ENCODE measurements at places on chromosomes 7 and 10.

GRCh38 chr10:94042834-94043175 is 49.1 kb downstream of the PLCE1 start:
- no peak for DNase-seq

DNA sequence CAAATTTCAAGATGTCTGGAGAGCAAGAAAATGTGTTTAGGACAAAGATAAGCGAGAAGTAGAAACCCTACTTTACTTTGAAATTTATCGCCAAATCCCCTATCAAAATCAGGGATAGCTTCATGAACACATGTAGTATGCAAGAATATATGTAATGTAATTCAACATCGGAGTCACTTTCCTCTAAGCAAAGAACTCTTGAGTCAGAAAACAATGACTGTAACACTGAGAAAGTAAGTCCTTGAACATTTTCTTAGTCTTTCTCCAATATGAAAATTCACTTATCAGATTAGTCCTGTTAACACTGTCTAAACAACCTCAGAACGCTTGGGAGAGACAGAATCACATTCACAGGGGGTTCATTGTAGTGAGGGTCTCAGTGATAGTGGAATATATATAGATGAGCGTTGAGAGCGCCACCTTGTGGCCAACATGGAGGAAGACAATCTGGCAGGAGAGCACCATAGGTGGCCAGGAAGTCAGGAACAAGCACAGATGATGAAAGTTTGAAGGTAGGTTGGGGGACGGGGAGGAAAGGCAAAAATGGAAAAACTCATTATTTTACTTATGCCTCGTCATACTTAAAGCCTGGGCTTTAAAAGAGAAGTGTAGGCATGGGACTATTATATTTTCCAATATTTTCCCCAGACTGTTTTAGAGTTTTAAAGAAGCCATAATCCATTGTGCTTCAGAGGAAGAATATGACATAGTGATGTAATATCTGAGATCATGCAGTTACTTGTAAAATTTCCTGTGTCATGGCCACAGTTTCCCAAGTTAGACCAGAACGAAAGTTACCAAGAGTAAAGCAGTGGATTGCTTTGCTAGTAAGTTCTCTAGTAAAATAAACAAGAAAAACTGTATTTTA is 115.5 kb upstream of the GNAI1 start:
- DNase-seq: peak; percentile 20

DNA sequence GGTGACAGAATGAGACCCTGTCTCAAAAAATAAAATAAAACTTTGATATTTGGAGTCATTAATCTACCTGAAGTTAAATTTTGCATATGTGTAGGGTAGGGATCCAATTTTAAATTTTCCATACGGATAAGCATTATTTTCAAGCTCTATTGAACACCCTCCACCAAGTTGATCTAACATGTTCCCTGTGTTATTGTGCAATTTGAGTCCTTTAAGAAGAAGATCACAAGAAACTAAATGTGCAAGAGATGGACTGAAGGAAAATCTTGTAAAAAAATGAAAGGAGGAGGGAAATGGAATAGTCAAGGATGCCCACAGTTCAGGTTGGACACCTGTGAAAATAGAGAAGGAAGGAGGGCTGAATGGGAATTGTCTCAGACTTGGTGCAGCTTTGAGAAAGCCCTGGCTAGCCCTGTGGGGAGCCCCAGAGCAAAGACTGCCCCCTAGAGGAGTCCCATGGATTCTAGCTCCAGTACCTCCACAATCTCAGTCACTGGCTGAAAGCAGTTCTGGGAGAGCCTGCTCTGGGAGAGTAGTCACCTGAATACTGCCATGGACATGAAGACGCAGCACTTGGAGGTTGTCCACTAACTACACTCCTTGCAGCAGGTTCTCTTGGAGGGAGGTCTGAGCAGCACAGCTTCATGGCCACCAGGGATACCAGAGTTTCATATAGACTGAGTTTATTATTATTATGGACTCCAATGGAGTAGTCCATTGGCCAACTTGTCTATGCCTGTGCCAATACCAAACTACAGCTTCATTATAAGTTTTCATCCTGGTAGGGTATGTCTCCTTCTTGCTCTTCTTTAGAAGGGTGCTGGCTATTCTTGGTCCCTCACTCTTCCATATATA is 5.7 kb upstream of the TIAL1 start:
- DNase-seq: no peak

DNA sequence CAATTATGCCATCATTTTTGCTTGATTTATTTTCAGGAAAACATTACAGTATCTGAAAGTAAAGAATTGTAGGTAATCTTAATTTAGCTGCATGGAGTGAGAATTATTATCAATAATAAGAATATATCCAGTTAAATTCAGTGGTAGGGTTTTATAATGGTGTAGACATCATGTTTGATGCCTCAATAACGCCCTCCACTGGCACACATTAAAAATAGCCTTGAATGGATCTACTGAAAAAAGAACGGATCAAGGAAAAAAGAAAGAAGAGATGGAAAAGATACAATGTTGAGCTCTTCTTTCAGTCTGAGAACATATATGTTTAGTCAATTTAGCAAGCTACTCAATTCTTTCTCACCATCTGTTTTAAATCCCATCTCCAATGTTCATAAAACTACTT is 319.2 kb downstream of the CDC14C start:
- DNase-seq: no peak

GRCh38 chr10:132341017-132341416 is 9.0 kb downstream of the LRRC27 start:
- DNase-seq: no peak

DNA sequence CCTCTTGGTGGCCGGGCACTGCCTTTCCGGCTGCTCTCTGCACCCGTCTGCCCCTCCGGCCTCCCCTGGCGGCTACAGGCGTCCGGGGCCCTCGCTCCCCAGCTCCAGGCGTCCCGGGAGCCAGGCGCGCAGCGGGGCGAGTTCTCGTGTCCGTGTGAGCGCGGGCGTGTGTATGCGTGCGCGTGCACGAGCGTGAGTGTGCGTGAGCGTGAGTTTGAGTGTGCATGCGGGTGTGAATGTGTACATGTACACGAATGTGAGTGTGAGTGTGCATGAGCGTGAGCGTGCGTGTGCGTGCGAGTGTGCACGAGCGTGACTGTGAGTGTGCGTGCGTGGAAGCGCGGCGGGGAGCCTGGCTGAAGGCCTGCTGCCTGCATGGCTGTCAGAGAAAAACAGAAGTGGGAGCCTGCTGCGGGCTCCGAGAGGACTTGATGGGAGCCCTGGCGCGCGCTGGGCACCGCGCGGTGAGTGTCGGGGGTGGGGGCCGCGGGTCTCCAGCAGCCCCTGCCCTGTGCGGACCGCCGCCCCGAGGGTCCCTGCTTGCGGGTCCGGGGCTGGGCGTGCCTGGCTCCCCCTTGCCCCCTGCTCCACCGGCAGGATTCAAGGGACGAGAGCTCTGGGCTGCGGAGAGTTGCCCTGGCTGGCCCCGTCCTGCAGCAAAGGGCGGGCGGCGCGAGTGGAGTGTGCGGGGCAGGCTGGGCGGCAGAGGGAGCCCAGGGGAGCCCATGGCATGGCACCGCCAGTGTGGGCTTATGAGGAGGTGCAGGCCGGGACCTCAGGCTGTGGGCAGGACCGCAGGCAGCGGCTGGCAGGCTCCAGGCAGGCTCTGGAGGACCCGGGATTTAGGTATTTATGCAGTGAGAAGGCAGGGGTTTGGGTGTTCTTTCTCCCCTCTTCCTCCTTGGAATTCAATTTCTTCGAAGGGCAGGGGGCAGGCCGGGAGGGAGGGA is 75.8 kb upstream of the EN2 start:
- no peak for DNase-seq

GRCh38 chr10:101529725-101530553 is 58.1 kb downstream of the POLL start:
- DNase-seq: no peak

- no peak for DNase-seq
Observed at GRCh38 chr7:138797715-138798320, at the start of the genes ATP6V0A4 and TMEM213. Gene ATP6V0A4 (minus strand): TSS chr7:138798196. CDS start chr7:138771247, 26,949 bp downstream. Gene TMEM213 (plus strand): TSS chr7:138797994. CDS start chr7:138798105, 111 bp downstream.

DNA sequence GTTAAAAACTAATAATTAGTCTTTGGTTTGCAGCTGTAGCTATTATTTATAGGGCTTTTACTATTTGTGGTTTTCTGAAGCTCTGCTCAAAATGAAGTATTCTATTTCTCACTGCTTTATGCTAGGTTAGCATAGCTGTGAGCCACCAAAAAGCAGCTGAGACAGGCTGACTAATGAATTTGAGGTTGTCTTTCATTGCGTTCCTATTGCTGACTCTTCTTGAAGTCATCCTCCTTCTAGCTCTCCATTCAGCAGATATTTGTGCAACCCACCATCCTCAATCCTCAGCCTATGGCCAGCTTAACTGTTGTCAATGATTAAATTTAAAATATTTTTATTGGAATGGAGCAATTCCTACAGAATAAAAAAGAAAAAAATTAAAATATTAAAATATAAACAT is 2.1 kb upstream of the RALA start:
- DNase-seq: no peak

DNA sequence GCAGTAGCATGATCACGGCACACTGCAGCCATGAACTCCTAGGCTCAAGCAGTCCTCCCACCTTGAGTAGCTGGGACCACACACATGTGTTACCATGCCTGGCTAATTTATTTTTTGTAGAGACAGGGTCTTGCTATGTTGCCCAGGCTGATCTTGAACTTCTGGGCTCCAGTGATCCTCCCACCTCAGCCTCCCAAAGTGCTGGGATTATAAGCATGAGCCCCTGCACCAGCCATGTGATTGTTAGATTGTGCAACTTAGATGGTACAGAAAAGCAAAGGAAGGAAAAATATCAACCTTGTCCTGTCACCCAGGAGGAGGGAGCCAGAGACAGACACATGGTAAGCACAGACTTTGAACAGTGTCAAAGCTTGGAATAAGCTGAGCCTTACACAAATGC is 73.5 kb downstream of the CCNY start:
- no peak for DNase-seq

DNA sequence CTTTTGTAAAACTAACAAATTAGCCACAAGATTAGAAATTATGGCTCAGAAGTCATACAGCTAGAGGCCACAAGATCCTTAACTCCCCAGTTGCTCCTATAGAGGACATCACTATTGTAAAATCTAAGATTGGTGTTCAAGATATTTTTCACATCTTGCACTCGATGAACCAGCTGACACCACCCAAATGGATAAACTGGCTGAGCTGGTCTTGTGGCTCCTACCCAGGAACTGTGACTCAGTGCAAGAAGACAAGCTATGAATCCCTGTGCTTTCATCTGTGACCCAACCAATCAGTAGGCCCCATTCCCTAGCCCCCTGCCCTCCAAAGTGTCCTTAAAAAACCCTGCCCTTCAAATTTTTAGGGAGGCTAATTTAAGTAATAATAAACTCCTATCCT is 27.9 kb upstream of the R3HCC1L start:
- DNase-seq: no peak

GRCh38 chr10:133150226-133150625 is 9.8 kb upstream of the KNDC1 start:
- no peak for DNase-seq

- DNase-seq: no peak
Observed at GRCh38 chr10:26840938-26841732, 19.6 kb downstream of the ABI1 start.

DNA sequence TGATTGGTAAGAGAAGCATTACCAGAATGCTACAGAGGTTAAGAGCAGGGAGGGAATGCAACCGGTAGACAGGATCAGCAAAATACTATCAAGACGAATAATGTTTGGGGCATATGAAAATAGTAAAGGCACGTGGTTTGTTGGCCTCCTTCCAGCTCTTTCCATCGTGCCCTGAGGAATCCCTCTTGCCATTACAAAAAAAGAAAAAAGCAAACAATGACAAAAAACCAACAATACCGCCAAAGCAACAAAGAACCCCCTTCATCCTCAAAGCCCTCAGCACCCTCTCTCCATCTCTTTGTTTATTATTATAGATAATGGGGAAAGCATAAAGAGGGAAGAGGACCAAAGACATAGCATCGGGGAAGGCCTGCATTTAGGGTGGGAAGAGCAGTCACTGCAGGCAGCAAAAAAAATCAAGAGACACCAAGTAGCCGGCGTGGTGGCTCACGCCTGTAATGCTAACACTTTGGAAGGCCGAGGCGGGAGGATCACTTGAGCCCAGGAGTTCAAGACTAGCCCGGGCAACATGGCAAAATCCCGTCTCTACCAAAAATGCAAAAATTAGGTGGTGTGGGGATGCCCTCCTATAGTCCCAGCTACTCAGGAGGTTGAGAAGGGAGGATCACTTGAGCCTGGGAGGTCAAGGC is 78.0 kb downstream of the HIP1 start:
- DNase-seq: no peak

GRCh38 chr7:12943781-12944180 is 256.3 kb downstream of the ARL4A start:
- no peak for DNase-seq

DNA sequence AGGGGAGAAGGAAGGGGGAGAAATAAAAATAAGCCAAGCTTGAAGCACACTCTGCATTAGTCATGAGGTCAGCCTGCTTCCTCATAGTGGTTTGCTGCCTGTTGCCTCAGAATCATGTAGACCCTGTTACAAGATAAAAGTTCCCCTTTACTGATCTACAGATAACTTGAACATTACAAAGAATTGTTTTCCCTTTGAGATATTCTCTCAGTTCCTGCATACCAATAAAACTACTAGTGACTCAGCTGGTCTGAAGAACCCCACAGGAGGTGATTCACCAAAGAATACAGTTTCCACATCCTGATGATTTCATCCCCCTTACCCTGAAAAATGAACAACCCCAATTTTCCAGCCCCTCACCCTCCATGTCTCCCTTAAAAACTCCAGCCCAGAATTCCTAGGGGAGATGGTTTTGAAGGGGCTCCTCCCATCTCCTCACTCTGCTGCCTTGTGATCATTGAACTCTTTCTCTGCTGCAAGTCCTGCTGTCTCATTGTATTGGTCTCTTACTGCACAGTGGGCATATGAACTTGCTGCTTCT is 31.5 kb upstream of the NRP1 start:
- peak; percentile 11 for DNase-seq

- no peak for DNase-seq
Observed at GRCh38 chr10:63286754-63287264, 153.7 kb downstream of the NRBF2 start.

- DNase-seq: no peak
Observed at GRCh38 chr10:113069595-113069994, 119.5 kb downstream of the TCF7L2 start.

GRCh38 chr10:100661520-100661919 is 83.9 kb upstream of the PAX2 start:
- no peak for DNase-seq

DNA sequence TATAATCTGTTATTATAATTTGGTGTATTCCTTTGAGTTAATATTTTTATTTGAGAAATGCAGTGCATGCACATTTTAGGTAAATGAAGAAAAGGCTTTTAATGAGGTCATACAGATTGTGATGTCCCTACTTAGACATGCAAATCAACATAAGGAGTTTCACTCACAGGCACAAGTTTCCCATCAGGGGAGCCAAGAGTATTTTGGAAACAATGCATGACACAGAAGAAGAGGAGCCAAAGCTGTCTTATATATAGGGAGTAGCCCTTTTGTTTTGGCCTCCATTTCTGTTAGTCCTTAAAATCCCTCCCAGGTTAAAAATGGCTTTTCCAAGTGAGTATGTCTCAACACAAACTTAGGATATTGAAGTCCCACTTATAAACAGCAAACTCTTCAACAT is 703.4 kb upstream of the ANKRD30A start:
- no peak for DNase-seq

GRCh38 chr7:41476460-41476803 is 226.5 kb downstream of the INHBA start:
- DNase-seq: no peak

GRCh38 chr7:155886391-155887173 is 74.3 kb upstream of the SHH start:
- no peak for DNase-seq

- DNase-seq: no peak
Observed at GRCh38 chr10:128306966-128307365, 180.7 kb upstream of the MKI67 start.

GRCh38 chr7:25124465-25125136 is 459 bp downstream of the CYCS start:
- no peak for DNase-seq

Measured in stimulated activated CD8-positive, alpha-beta memory T cell treated with anti-CD3 and anti-CD28 coated beads, Interleukin-15, amount 100 ng/mL, for 48 hours (primary cell).